ENCODE measurements at places on chromosomes 2 and 18.

GRCh38 chr2:17166506-17166905 is 351.7 kb downstream of the RAD51AP2 start:
- DNase-seq = no peak

- no peak for DNase-seq
Measured at GRCh38 chr2:120320318-120320851, 25.6 kb upstream of the INHBB start.

DNA sequence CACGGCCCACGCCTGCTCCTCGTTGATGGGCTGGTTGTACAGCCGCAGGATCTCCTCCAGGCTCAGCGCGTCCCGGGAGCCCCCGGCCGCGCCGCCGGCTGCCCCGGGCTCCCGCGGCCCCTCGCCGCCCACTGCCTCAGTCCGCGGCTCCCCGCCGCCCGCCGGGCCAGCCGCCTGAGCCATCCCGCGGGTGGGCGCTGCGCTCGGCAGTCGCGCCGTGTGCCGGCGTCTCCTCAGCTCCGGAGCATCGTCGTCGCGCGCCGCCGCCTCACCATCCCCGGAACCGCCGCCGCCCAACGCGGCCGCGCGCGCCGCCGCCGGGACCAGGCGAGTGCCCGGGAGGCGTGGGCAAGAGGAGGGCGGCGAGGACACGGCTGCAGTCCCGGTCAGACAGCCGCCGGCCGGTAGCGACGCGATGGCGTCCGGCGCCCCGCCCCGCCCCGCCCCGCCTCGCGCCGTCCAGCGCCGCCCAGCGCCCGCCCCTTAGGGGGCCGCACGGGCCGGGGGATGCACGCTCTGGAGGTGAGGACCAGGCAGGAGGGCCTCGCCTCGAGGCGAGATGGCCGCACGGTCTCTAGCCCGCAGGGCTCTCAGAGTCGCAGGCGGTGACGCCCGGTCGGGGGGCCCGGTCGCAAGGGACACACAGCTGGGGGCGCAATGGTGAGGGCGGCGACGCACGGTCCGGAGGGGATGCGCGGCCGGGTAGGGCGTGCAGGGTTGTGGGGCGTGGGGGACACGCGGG is at the start of gene SPIRE1:
TSS of gene SPIRE1 (minus strand) at position 424 of the 742 bp plus-strand sequence. CDS start at position 183, 241 bp downstream.
- DNase-seq = no peak

DNA sequence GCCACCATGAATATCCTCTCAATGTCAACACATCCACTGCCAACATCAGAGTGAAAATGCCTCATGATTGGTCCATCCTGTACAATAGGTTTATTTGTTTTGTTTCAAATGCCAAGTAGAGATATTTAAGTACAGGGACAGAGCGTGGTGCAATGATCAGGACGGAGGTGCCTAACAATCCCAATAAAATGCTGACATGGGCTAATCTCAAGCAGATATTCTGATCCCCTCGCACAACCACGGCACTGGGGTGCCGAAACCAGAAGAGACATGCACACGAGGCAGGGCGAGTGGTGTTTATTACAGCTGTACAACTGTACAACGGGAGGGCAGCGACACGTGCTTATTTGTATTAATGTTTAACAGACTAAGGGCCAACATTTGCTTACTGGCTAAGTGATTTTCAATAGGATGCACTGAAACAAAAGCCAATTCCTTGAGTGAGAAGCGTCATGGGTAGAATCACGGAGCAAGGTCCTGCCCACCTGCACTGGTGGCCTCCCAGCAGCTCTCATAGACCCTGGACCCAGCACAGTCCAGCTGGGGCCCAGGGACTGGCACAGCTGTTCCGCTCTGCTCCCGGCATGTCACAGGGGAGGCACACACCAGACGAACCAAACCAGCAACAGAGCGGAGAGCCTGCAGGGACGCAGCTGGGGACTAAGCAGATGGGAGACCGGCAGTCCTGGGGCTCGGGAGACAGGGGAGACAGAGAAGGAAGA is 101.4 kb downstream of the HDAC4 start:
- DNase-seq = no peak

DNA sequence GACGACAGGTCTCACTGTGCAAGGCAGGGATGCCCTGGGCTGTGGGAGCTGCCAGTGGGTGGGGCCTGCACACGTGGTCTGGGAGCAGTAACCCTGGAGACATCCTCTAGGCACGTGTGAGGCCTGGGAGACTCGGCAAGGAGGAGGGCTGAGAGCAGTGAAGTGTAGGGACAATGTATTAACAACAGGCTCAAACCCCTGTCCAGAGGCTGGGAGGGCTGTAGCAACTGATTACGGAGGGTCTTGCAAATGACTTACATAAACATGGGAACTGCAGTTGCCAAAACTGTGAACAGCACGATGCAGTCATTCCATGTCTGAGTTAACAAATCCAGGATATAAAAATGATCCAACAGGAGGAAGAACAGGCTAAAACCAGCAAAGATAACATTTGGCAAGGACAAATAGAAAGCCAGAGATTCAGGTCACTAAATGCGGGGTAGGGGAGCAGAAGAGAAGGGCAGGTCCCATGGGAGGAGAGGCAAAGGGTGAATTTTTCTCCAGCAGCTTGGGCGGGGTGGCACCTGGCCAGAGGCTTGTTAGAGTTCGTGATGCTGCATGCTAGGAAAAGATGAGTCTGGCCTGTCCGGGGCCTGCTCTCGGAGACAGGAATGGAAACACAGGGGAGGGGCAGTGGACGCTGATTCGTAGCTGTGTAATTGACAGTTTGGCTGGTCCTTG is 44.9 kb downstream of the CYP27C1 start:
- DNase-seq = peak; percentile 68

DNA sequence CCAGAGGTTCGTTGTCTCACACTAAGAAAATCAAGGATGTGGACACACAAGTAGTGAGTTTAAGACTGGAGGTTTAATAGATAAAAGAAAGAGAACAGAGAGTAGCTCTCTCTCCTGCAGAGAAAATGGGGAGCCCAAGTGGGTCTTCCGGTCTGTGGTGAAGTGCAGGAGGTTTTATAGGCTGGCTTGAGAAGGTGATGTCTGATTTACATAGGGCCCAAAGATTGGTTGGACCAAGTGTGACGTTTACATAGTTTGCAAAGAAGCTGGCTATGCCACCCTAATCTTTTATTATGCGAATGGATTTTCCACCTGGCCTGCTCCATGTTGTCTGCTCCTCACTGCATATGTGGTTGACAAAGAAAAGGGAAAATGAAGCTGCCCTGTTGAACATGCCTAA is 430.4 kb upstream of the TRIB2 start:
- no peak for DNase-seq
